T-helper 17 cell (primary cell): ENCODE measurements at places on chromosomes 12 and 14. TPM values are rescaled to one million over a fixed set of nuclear protein-coding genes. Genes with fewer than 3 reads are reported as not detected.

FAM222A gene
- total RNA-seq: 2.0 TPM

DNA sequence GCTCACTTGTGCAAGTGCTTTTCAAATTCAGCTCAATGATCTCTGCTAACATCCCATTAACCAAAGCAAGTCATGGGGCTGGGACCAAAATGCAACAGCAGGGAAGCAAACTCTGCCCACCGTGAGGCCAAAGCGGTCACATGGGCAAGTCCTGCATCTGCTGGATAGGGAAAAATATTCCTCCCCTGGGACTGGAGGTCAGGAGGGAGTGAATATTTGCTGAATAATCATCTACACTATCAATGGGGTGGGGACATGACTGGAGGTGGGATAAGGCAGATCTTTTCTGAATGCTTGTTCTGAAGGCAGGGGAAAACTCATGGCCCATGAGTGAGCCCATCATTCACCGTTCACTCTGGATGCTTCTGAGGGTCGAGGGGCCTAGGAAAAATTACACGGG is 45.1 kb upstream of the VRK1 start:
- DNase-seq: no peak

PRIMA1 gene
- total RNA-seq: not detected

C1QL4 gene
- total RNA-seq: not detected

- no peak for DNase-seq
Measured at GRCh38 chr12:116304621-116305020, 27.1 kb upstream of the MED13L start.

GRCh38 chr12:6553051-6553868 is 2.6 kb downstream of the IFFO1 start:
- DNase-seq: no peak
